ENCODE measurements at places on chromosomes 11 and 22.

DNA sequence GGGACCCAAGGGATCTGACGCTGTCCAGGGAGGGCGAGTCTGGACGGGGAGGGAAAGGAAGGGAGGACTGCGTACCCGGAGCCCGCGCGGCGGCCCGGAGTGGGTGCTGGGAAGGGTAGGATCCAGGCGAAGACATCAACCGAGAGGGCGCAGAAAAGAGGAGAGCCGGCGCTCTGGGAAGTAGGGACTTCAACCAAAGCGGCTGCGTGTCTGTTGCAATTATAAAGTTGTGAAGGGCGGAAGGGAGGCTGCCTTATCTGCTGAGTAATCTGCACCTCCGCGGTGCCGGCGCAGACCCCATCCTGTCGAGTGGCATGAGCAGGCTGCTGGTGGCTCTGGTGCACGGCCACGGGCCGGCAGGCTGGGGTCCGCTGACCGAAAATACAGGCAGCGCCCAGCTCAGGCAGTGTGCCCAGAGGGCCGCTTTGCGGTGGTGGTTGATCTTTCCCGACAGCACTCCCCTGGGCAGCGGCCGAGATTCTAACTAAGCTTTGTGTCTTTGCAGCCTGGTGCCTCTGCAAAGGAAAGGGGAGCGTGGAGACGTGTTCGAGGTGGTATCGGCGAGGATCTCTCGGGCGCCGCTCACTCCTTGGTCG lies 978 bp downstream of the C11orf87 start:
- DNase-seq = no peak

- no peak for DNase-seq
These were observed at the start of gene FBLN1 for GRCh38 chr22:45502215-45503049. Gene FBLN1, plus strand, starts transcription at chr22:45502883. Its CDS starts 103 bp downstream, at chr22:45502986.

DNA sequence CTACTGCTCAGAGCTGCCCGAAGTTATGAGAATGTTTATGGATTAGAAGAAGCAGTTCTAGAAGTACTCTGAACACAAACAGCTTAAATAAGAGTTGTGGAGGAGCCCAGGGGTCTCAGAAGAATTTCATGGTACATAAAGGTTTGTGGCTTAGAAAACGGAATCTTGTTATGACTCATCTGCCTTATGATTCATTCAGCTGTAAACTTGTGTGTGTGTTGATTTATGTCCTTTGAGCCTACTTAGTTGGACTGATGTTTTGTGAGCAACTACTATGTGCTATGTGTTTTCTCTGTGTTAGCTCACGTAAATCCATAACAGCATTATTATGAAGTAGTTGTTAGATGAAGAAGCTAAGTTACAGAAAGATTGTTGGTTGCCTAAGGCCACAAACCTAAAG lies 203.7 kb downstream of the PGR start:
- DNase-seq = no peak

DNA sequence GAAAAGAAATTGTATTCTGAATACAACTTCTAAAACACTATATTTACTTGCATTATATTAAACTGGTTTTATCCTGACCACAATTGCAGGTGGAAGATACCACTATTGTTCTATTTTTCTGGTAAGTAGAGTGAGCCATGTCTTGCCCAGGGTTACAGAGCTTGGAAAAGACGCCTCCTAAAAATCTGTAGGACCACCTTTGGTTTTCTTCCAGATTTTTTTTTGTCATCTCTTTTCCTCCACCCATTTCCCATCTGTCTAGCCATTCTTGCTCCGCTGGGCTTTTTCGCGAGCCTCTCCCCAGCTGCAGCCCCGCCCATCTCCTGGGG lies 294 bp upstream of the MTMR3 start:
- DNase-seq = no peak

DNA sequence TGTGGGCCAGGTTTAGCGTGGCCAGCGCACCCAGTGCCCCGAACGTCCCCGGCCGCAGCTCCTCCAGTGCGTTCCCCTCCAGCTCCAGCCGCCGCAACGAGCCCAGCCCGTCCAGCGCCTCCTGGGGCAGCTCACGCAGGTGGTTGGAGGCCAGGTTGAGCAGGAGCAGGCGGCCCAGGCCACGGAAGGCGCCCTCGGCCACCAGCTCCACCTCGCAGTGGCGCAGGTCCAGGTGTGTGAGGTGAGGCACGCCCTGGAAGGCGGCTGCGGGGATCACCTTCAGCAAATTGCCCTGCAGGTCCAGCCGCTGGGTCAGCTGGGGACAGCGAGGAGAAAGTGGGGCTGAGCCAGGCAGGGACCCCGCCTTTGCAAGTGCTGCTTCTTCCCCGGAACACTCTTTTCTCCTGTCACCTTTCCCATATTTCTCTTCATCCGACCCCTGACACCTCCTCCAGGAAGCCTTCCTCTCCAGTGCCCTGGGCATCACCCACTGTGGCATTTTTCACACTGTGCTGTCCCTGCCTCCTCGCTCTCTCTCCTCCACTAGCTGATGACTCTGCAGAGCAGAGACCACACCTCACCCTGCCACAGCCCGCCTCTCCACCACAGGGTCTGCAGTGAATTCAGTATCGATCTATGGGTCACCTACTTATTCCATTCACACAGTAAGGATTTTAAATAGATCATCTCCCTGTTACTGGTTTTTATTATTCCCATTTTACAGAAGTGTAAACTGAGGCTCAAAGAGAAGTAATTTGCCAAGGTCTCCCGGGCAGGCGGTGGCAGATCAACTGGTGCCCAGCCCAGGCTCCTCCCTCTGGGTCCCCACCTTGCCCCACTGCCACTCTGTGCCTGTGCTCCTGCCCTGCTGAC lies 1.9 kb downstream of the CHADL start:
- DNase-seq = no peak

DNA sequence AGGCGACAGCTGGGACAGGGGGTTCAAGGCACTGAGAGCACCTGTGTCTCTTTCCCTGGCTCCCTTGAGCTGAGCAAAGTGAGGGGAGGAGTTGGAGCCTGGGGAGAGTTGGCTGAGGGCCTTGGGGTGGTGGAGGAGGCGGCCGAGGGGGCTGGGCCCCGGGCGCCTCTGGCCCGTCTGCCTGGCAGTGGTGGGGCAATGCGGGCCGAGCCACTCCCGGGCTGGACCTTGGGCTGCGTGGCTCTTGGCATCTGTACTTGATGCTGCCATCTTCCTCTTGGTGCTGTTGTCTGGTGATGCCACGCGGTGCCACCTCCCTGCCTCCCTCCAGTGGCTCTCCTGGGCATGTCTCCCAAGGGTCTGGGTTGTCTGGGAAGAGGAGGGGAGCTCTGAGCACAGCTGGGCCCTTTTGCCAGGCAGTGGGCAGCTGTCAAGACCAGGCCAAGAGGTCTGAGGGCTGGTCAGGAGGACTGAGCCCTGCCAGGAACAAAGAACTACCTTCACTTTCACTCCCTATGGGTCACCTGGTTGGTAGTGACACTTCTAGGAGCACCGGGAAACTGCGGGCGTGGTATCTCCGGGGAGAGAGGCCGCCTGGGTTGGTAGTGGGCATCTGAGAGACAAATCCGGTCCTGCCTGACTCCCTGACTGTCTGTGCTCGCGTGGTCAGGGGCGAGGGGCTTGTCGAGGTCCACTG lies 1.3 kb downstream of the GRIK4 start:
- DNase-seq = no peak

GRCh38 chr11:68956547-68957254 lies 24.1 kb downstream of the MRGPRD start:
- no peak for DNase-seq

DNA sequence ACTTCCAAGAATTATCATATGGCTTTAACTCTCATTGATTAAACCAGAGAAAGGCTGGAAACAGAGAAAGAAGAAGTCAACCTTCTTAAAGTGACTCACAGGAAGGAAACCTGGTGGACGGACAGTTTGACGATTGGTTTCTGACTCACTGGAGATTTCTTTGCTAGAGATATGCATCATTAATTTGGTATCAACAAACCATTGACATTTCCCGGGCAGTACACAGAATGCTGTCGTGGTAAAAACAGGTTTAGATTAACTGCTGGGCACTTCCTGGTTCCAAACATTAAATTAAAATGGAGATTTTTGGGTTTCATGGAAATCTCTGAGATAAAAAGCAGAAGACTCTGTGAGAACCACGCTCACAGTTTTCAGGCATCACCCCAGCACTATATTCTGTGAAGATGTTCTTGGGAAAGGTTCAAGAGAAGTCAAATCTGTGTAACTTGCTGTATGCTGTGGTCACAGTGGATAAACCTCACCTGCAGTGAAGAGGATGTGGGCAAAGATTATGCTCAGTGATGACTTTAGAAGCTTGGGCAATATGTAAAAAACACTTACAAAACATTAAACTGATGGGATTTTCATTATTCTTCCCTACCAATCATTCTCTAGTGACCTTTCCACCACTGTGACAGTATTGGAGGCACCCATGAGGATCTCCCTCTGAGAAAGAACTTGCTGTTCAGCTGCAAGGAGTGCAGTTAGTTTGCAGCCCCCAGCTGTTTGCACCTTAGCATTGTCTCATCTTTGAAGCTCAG lies 61.1 kb upstream of the CD44 start:
- DNase-seq = no peak

All from omental fat pad (tissue), 4 donors.